Mammary epithelial cell (primary cell): ENCODE measurements at places on chromosomes 2 and 18. TPM values are rescaled to one million over a fixed set of nuclear protein-coding genes. Genes with fewer than 3 reads are reported as not detected.

DSEL gene
- 6.0 TPM for total RNA-seq

POTEC gene
- total RNA-seq, result not detected

BZW1 gene
- total RNA-seq, result 350 TPM

CHCHD5 gene
- 10.2 TPM for total RNA-seq

AKAIN1 gene
- not detected for total RNA-seq

SERPINB8 gene
- 62.9 and 68.4 TPM in 2 replicates for total RNA-seq

ASB18 gene
- total RNA-seq, result not detected in 2 replicates
